Left forelimb (tissue), 1 donor: ENCODE measurements at places on chromosomes 2 and 18.

- DNase-seq = no peak
These were observed 44.3 kb upstream of the TMEM87B start for GRCh38 chr2:112010751-112011150.

DNA sequence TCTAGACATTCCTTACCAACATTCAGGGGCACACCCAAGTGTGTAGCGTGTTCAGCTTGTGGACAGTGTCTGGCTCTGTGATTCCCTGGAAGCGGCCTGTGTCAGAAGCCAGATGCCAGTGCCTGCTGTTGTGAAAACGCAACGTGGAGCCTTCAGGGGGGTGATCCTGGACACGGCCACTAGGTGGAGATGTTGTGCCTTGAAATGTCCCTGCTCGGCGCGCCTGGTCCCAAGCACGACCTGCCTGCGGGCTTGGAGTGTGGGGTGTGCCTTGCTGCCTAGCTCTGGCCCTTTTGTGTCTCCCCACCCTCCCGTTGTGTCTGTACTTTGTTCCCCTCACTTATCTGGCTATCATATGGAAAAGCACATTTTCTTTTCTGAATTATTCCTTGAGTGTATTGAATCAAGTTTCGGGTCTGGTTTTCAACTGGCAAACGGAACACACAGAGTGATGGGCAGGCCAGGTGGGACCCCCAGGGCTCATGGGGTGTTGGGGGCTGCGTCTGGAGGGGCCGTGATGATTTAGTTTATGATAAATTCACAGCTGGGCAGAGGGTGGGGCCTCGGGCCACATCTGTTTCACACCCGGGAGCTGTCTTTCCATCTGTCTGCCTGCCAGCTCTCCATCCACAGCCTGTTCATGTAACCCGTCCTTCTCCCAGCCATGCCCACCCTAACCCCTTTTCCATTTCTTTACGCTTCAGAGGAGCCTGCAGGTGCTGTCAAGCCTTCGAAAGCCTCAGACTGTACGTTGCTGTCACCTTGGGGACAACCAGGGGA, 95.5 kb downstream of the DYSF start:
- peak; percentile 84 for DNase-seq

DNA sequence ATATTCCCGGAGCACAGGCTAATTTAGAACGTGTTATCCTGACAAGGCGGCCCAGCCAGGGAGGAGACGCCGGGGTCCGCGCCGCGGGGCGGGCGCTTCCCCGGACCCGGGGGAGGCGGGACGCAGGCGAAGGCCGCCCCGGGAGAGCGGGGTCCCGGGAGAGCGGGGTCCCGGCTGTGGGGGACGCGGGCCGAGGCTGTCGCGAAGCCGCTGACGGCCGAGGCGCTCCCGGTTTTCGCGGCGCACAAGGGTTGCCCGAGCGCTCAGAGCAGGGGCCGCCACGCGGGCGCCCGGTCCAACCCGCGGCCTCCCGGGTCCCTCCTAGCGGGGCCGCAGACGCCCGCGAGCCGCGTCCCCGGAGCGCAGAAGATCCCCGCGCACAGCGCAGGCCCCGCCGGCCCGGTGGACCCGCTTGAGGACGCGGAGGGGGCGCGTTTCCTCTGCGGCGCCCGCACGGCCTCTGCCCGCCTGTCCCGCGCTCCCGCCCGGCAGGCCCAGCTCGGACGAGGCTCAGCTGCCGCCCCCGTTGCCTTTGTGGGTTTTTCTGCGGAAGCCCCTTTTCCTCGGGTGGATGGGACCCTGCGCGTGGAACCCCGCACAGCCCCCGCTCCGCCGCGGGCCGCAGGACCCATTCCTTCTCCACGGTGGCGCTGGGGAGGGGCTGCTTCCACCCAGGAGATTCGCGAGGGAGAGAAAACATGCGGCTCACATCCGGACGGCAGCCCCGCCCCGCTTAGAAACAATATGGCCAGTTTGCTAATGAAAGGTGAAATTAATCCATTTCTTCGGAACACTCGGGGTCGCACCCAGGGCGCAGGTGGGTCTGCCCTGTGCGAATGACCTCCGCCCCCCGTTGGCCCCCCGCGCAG, 9.6 kb upstream of the KCNG2 start:
- no peak for DNase-seq

DNA sequence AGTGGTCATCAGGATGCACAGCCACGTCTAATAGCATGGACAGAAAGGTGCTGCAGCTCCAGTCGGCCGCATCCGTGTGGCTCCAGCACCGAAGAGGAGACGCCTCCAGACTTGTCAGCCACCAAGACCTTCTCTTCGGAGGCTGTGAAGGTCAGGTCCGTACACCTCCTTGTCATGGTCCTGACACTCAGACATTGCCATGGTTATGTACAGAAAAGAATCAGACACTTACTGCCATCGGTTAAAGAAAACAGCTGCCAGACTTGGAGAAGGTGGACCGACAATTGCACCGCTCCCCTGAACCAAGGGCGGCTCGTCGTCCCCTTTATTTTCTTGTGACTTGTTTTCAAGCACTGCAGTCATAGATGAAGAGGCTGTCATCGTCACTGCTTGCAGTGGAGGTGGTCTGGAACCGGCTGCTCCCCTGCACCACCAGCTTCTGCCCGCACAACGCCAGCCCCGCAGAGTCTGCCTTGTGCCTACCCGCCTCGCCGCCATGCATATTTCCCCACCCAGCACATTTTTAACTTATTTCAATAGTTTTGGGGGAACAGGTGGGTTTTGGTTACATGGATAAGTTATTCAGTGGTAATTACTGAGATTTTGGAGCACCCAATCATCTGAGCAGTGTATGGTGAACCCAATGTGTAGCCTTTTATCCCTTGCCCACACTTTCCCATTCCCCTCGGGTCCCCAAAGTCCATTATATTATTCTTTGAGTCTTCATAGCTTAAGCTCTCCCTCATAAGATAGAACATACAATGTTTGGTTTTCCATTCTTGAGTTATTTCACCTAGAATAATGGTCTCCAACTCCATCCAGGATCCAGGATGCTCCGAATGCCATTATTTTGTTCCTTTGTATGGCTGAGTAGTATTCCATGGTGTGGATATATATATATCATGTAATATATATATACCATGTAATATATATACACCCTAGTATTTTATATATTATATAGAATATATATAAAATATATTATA, 18.1 kb downstream of the FBXO48 start:
- no peak for DNase-seq

DNA sequence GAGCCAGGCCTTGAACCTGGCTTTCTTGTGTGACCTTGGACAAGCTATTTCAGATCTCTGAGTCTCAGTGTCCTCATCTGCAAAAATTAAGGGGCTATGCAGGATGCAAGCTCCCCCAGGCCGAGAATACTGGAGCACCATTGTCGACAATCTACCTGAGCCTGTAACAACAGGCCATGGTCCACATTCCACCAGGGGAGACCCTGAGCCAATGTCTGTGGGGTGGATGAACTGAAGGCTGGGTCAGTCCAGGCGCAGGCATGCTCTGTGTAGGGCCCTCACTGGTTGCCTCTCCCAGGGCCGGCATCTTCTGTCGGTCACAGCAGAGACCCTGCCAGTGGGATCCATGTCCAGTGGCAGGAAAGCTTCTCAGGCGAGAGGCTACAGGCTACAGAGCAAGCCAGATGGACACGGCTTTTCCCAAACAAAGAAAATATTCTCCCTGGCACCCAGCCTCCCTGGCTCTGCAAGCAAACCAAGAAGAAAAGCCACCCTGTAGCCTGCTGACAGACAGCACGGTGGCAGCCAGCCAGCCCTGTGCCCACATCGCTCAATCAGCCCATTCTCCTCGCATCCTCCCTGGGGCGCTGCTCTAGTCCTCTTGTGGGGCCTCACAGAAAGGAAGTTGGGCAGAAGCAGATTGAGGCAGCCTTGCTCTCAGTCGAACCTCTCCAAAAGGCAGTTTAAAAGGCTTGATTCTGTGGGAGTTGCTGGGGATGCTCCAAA, 48.7 kb upstream of the FZD7 start:
- DNase-seq = no peak

DNA sequence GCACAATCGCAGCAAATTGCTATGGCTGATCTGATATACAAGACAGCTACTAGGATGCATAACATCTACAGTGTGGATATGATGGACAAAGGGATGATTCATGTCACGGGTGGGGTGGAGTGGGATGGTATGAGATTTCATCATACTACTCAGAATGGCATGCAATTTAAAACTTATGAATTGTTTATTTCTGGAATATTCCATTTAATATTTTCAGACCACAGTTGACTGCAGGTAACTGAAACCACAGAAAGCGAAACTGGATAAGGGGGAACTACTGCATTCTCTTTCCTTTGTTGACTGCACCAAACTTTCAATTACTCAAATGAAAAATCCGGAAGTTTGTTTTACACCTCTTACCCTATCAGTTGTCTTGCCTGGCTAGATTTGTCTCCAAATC, 94.4 kb upstream of the NEUROD1 start:
- DNase-seq = no peak

DNA sequence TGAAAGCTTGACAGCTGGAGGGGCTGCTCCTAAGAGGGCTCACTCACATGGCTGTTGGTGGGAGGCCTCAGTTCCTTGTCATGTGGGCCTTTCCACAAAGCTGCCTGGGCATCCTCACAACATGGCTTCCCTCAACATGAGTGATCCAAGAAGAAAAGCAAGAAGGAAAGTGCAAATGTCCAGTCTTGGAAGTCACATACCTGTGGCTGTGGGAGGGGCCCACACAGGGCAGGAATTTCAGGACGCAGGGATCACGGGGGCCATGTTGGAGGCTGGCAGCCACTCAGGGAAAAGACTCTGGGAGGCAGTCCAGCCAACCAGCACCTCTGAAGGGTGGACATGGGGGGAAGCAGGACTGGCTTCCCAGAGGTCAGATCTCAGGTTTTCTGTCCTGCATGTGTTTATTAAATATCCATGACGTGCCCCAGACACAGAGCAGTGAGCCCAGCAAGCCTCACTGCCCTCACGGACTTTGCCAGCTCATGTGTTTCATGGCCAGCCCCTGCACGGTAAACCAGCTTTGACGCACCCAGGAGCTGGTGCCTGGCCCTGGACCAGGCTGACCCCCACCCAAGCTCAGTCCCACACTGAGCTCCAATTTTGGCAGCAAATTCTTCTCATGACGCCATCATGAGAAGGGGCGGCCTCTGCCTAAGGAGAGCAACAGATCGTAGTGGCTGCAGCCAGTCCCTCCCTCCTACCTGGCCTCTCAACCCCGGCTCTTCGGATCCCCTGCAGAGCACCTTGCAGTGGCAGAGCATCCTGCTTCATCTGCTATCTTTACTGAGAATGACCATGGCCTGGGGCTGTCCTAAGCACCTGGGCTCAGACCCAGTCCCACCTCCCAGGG, 34.7 kb upstream of the GPR17 start:
- DNase-seq = peak; percentile 53

DNA sequence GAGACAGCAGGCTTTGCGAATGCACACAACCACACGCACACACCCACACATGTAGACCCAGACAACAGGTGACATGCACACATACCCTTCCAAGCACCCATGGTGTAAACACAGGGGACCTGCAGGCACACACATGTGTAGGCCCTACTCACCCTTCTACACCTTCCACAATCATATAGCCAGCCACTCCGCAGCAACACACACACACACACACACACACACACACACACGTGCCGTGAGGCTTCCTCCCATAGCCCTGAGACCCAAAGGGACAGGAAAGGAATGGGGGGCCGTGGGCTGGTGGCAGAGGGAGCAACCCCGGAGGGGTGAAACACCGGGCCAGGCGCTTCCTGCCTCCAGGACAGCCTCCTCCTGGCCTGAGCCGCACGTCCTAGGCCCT, 37.4 kb downstream of the BIN1 start:
- DNase-seq = no peak

DNA sequence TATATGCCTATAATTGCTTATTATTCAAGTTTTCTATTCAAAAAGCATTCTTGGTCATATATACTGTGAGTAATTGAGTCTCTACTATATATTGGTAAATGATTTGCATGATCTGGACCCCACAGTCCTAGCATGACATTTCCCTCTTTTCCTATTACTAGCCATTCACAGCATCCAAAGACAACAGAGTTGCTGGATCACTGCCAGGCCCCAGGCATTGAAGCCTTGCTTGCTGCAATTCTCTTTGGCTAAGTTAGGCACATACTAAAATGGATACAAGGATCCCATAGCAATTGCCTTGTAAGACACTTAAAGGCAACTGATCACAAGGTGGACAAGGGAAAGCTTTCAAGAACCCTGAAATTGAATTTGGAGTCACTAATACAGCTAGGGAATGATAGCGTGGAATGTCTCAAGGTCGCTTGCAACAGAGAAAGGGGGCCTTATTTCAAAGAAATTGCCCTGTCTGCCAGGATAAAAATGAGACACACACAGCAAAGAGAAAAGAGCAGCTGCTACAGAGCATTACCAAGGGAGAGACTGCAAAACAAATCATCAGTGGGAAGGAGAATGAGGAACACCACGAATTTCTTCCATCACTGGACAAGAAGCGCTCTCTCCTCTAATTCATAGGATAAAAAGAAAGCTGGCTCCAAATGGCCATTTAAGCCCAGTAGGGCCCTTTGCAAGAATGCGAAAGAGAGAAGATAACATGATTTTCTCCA, 77.1 kb upstream of the EPHA4 start:
- no peak for DNase-seq

DNA sequence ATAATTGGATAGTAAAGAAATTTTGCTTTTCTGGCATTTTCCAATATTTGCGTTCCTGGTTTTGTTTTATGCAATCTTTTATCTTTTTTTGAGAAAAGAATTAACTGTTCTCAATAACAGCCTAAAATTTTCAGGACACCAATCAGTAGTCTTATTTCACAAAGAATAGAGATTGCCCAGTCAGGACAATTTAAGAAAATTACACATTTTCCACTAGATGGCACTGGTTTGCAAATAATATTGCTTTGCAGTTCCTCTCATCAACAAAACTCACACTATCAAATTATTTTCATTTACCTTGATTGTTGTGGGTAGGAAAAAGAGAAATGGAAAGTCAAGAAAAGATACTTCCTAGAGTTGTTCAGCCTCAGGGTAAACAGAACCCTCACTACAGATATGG, 2.4 kb upstream of the RBM45 start:
- DNase-seq = no peak

- no peak for DNase-seq
These were observed 1.2 kb downstream of the LRP2 start for GRCh38 chr2:169360984-169361705.

- DNase-seq = no peak
These were observed 122.9 kb upstream of the ZEB2 start for GRCh38 chr2:144642856-144643255.
